ENCODE measurements at places on chromosomes 3 and 15.

GRCh38 chr15:66387163-66388042 lies 691 bp downstream of the MAP2K1 start:
- no peak for DNase-seq

- DNase-seq, result peak; percentile 74
Measured at GRCh38 chr15:70833861-70834765, 19.8 kb downstream of the LARP6 start.

DNA sequence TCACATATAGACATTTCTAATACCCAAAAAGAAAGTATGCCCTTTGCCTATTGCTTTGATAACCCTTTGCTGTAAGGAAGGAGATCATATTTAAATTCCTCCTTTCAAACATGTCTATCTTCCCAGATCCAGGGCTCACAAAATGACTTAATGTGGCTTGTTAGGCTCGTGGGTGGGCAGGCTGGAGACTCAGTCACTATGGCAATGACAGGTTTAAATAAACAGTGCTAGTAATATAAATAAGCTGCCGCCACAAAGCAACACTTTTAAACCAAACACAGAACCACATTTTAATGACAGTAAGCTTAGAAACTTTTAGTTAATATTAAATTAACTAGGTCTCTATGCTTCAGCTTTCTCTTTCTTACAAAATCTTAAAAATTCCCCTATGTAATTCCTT lies 616.0 kb upstream of the NAALADL2 start:
- peak; percentile 35 for DNase-seq

DNA sequence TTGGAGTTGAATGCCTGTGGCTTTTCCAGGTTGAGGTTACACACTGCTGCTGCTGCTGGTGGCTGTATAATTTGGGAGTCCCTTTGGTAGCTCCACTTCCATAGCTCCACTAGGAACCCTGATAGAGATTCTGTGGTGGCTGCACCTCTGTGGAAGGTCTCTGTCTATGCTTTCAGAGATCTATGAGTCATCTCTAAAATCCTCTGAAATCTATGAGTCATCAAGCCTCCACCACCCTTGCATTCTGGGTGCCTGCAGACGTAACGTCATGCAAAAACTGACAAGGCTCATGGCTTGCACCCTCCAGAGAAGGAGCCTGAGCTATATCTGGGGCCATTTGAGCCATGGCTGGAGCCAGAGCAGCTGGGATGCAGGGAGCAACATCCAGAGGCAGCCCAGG lies 1037.0 kb upstream of the CFAP20DC start:
- no peak for DNase-seq
